ENCODE measurements at places on chromosomes 1 and 21.

DNA sequence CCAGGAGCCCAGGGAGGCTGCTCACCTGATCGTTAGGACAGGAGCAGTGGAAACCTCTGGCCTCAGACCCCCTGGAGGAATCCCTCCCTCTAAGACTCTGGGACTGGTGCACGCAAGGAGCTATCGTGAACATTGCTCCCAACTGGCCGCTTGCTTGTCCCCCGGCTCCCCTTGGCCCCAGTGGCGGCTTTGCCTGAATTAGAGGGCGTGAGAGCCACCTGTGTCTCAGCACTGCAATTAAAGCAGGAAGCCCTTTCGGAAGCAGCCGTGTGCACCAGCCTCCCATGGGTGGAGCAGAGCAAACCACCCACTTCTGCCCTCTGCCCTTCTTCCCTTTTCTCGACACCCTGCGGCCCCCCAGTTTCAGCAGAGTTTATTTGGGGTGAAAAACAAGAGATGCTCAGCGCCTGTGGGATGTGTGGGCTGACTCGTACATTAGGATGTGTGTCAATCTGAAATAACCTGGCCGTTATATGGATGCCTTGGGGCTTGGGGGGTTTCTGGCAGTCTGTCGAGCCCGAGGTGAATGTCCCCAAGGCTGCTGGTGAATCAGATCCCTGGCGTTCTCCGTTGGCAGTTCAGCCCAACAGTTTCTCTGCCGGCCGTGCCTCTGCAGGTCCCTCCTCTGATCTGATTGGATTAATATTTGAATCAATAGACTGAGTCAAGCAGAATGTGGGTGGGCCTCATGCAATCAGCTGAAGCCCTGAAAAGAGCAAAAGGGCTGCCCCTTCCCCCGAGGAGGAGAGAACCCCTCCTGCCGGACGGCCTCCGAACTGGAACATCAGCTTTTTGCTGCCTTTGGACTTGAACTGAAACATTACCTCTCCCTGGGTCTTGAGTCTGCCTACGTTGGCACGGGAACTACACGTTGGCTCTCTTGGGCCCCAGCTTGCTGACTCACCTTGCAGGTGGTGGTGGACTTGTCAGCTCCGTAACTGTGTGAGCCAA is 7.3 kb upstream of the UMODL1 start:
- DNase-seq, result peak; percentile 32

DNA sequence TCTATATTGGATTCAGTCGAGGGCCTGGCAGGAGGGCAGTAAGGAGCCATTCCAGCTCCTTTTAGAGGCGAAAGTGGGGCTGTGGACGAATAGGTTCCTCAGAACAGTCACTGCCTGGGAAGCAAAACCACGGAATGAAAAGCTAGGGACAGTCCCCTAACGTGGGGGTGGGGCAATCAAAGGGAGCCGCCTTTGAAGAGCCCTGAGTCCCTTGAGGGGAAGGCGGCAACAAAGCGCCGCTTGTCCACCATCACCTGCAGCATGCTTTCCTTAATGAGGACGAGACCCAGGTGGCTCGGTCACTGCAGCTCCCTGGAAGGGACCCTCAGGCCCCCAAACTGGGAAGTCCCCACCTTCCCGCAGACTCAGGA is 184.7 kb downstream of the ETS2 start:
- DNase-seq, result peak; percentile 53

DNA sequence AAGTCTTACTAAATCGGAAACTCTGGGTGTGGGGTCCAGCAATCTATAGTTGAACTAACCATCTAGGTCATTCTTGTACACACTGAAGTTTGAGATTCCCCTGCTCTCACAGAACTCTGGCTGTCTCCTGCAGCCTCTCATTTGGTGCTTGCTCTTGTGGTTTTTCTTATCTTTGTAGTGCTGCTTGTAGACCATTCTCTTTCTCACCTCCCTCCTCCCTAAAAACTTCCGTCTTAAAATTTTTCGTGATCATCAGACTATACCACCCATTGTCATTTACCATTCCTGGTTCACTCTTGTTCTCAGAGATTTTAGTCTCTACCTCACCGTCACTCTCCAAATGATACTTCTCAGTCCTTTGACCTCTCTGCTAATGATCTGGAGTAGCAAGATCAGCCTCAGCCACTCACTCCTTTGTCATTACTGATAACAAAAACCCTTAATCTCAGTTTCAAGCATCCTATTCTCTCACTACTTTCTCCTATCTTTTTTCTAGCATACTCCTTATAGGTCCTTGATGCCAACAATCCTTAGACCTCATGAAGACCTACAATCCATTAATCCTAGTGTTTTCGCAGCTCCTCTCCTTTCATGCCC is 13.0 kb upstream of the EPHX4 start:
- DNase-seq, result no peak

- no peak for DNase-seq
These were observed 77.1 kb downstream of the ITPKB start for GRCh38 chr1:226661965-226662364.

DNA sequence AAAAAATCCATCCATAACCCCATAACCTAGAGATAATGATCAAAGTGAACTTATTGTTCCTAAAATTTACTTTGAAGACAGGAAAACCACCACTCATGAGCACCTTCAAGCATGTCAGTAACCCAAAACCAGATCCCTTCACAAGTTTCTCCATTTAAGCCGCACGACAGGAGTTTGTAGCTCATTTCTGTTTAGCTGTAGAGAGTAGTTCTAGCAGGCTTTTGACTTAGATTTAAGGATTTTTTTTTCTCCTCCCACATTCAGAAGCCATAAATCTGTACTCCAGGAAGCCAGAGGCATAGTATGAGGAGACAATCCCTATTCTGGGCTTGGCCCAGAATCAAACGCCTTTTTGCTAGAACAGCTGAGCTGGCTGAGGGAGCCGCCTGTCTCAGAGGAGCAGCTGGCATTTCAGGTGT is 25.6 kb downstream of the TOMM20 start:
- DNase-seq, result no peak

GRCh38 chr1:59815892-59816291 is 1.1 kb downstream of the HOOK1 start:
- DNase-seq, result no peak

GRCh38 chr1:27392096-27392777 is at the start of gene GPR3:
Gene GPR3 (plus strand): TSS chr1:27392622. CDS start chr1:27393799, 1,177 bp downstream.
- peak; percentile 90 for DNase-seq

DNA sequence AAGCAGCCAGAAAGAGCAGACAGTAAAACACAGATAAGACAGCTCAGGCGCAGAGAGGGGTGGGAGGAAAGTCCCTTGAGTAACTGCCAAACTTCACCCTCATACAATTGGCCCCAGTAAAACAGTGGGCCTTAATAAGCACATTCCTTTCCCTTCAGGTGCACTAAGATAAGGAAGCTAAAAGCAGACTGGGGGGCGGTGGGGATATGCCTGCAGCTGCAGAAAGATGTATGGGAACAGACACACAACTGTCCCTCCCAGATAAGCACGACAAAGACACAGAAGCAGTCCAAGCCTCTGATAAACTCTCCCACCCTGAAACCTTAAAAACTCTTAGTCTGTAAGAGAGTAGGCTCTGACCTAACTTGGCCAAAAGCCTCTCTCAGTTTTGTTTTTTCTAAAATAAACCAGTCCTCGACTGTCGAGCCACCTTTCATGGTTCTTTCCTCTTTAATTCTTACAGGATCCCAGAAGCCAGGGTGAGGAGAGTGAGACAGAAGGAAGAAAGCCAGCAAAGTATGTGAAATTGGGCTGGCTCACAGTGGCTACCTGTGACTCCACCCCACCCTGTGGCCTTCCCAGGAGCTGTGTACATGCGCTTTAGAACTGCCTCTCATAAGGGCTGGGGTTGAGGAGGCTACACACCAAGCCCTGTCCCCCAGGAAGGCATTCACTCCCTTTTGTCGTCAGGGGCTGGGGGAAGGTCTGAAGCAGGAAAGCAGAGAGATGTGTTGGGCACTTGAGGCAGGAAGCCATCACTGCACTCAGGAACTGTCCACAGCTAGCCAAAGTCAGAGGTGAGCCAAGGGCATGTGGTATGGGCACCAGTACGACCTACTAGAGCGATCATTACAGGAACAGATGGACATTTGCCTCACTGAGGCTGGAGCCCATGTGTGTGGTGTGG is 4.6 kb downstream of the PGLYRP4 start:
- no peak for DNase-seq

- DNase-seq, result no peak
These were observed 29.4 kb upstream of the RBM15 start for GRCh38 chr1:110309767-110310166.

GRCh38 chr21:17780539-17780938 is 38.6 kb downstream of the C21orf91 start:
- DNase-seq, result peak; percentile 60

DNA sequence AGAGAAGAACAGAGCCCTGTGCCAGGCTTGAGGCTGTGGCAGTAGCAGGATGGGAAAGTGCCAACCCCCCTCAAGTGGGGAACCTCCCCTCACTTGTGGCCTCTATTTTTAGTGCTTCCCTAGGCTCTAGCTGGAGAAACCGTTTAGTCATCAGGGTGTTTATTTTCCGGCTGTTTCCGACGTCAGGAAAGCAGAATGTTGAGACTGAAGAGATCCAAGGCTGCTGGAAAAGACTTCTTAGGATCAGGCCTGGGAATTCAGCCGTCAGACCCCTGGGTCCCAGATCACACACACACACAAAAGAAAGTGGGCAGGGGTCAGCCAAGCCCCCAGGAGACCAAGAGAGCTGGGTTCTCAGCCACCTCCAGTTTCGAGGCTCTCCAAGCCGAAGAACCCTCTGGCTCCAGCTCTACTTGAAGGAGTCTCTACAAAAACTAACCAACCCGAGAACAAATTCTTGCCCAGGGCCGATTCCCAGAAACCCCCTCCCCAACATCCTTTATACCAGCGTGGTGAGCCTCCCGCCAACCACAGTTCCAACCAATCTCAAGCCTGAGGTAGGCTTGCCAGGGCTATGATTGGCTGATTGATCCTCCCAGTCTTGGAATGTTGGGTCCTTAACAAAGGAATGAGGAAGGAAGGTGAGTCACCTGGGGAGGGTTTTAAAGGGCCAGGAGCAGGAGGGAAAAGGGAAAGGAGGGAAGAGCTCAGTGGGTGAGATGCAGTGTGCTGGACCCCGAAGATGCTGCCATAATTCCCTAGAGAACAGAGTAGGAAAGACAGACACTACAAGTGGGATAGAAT is 2.5 kb upstream of the MEF2D start:
- DNase-seq, result peak; percentile 74

- DNase-seq, result no peak
These were observed 23.9 kb upstream of the RPTN start for GRCh38 chr1:152182944-152183361.

- no peak for DNase-seq
These were observed 1.2 kb downstream of the TMEM234 start for GRCh38 chr1:32220746-32221580.

DNA sequence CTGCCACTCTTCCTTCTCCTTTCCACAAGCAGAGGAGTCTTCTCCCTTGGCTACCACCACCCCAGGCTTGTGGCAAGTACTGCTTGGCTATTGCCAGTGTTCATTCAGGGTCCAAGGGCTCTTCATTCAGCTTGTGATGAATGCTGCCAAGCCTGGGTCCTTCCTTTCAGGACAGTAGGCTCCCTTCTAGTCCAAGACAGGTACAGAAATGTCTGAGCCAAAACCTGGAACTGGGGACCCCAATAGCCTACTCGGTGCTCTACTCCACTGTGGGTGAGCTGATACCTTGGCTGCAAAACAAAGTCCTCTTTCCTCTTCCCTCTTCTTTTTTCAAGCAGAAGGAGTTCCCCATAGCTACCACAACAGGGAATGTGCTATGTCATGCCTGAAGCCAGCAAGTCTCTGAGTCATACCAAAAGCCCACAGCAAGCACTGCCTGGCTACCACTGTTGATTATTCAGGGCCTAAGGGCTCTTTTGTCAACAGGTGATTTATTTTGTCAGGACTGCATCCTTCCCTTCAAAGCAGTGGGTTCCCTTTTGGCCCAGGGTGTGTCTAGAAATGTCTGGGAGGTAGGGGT is 268.9 kb downstream of the HHAT start:
- DNase-seq, result peak; percentile 59

DNA sequence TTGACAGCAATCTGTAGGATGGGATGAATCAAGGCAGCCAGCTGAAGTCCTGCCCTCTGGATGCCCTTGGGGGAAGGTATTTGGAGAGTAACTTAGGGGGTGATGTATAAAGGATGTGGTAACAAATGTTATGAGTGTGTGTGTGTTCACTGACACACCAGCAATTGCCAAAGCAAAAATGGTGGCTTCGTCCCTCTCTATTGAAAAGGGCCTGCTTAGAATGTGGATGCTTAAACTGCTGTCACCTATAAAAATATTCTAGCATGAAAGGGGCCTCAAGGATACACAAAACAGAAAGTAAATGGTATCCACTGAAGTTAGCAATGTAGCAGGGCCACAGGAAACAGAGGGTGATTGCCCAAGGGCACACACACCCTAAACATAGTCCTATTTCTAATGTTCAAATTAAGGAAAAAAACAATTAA is 15.1 kb upstream of the AIM2 start:
- peak; percentile 53 for DNase-seq

DNA sequence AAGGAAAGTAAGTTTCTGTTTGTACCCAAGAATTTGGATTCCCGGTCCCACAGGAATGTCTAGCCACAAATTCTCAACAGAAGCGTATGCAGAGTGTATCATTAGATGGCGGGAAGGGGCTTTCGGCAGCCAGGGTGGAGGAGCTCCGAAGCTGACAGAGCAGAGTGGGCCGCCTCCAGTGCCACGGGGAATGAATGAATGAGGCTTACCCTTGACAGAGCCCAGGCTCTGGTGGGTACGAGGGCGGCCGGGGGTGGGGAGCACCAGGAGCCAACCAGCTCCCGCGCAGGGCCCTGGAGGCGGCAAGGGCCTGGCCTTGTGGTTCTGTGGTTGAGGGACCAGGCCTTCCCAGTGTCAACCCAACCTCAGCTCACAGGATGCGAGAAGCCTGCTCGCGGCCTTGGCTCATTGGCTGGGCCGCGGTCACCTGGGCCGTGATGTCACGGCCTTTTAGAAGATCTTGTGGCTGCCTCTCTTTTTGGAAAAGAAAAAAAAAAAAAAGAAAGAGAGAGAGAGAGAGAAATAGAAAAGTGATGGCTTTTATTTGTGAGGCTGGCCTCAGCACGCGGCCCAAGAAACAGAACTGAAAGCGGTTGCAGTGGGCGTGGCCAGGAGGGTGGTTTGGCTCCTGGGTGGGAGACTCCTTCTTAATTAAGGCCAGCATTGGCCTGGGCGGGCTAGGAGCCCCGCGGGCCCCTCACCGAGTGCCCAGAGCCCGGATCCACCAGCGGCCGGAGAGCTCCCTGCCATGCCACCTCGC is 34.9 kb upstream of the RUNX3 start:
- peak; percentile 80 for DNase-seq

DNA sequence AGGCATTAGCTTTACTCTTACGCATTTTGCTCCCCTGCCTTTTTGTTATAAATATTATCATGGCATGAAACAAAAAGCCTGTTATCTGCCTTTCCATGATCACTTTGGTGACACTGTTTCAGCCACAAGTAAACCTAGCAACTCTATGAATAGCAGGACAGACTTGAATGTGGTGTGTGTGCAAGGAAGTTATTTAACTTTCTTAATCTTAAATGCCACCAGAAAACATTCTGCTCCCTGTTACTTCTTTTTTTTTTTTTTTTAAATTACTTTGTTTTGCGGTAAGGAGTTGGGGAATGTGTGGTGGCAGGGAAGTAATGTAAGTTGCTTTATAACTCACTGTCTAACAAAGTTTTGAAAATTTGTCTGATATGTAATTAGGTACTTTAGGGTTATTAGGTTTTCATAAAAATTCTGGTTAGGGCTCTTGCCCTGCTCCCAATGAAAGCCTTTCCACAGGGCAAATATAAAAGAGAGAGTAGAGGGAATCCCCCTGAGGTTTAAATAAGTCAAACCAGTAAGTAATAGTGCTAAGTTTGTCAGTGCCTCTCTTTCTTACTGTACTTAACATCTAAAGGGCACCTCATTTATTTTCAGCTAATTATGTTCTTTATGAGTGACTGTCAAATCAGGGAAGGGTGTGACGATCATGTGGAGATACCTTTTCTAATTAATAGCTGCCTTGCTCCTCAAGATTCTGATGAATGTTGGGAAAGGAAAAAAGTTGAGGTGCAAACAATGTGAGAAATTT is 39.5 kb downstream of the RASAL2 start:
- DNase-seq, result no peak

Data from suppressor macrophage treated with lipopolysaccharide for 4 hours (primary cell).